Endodermal cell (in vitro differentiated cells): ENCODE measurements at places on chromosomes 2 and 18. TPM values are rescaled to one million over a fixed set of nuclear protein-coding genes. Genes with fewer than 3 reads are reported as not detected.

GAD1 gene
- total RNA-seq: 20.8 and 26.3 TPM in 2 replicates

GRCh38 chr2:177622521-177622920, 229.9 kb downstream of the AGPS start:
- DNase-seq: peak; percentile 76

DNA sequence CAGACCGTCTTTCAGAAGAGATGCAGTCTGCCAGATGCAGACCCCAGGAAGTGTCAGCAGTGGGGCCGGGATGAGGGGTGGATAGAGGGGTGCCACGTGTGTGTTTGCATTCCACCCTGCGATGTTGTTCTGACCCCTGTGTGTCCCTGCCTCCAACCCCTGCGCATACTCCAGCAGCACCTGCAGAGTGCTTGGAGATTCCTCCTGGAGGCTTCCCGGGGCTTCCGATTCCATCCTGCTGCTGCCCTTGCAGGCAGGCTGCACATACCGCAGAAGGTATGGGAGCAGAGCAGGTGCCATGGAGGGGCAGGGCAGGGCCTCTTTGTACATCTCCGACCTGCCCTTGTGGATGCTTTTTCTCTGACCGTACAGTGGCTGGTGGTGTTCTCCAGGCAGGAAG, 177.2 kb downstream of the SH3RF3 start:
- DNase-seq: no peak

GRCh38 chr2:100237770-100238169, 84.5 kb downstream of the LONRF2 start:
- peak; percentile 66 for DNase-seq

GRCh38 chr2:120826716-120827410, 91.2 kb downstream of the GLI2 start:
- no peak for DNase-seq

DNA sequence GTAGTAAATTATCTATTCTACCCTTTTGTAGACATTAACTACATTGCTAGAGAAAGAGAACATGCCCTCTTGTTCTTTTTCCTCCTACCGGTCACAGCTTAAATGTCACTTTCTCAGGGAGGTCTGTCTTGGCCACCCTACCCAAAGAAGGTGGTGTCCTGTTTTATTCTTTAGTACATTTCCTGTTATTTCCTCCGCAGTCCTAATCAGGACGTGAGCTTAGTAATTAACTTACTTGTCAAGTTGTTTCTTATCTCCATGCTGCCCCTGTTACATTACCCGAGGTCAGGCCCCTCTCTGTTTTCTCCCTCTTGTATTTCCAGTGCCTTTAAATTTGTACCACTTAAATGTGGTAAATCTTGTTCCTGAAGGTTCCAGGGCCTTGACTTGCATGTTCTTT, 73.7 kb upstream of the RMDN2 start:
- DNase-seq: no peak

DNA sequence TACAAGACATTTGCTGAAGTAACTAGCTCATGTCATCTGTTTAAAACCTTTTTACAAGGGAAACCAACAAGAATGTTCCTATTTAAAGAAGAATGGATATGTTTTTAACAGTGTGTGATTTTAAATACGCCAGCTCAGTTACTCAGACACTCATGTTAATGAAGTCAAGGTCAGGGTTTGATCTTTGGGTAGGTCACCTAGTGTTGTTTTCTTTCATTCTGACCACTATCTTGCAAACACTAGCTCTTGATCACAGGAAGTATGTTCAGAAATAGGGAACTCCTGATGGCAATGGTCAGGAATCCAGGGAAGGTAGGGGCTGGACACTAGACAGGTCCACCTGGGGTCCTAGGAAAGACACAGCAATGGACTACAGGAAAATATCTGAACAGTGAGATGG, 116.7 kb downstream of the CPS1 start:
- DNase-seq: no peak

RAD51AP2 gene
- 0.18 to 0.21 TPM (median 0.19 TPM) in 3 replicates for total RNA-seq

GRCh38 chr2:44290261-44290660, 15.0 kb downstream of the SLC3A1 start:
- DNase-seq: no peak

DNA sequence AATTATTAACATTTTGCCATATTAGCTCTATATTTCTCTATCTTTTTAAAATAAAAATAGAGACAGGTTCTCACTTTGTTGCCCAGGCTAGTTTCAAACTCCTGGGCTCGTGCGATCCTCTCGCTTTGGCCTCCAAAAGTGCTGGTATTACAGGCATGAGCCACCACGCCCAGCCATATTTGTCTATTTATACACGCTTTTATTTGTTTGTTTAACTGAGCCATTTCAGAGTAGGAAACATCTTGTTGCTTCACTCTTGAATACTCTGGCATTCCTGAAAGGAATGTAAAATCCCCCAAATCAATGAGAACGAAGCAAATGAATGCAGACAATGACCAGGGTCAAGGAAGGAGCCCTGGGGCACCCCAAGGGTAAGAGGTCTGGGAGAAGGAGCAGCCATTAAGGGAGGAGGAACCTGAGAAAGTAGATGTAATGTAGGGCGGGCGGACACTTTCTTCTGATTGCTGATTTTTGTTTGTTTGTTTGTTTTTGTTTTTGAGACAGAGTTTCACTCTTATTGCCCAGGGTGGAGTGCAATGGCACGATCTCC, 31.7 kb upstream of the RAB1A start:
- no peak for DNase-seq

GRCh38 chr2:41381701-41382100, 666.1 kb upstream of the PKDCC start:
- no peak for DNase-seq

DNA sequence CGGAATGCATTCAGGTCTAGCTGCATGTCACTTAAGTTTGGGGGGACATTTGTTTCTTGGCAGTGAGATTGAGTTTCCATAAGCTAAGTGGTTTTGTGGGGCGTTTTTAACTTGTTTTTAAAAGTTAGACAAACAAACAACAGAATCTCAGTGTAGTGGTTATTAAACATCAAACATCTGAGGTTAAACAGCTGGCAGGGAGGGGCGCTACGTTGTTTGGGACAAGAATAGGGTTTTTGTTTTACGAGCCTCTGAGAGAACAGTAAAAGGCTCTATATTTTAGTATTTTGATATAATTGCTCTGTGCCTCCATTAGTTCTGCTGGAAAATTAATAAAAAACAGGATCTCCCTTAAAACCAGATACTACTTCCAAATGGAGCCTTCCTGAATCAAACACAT, 41.6 kb upstream of the TMEM177 start:
- no peak for DNase-seq

ANKRD36C gene
- total RNA-seq: 32.1 to 35.7 TPM (median 32.2 TPM) in 3 replicates

GRCh38 chr2:173400760-173401159, 46.1 kb downstream of the CDCA7 start:
- DNase-seq: peak; percentile 63
